SK-N-MC (cell line): ENCODE measurements at places on chromosomes 7 and 10.

DNA sequence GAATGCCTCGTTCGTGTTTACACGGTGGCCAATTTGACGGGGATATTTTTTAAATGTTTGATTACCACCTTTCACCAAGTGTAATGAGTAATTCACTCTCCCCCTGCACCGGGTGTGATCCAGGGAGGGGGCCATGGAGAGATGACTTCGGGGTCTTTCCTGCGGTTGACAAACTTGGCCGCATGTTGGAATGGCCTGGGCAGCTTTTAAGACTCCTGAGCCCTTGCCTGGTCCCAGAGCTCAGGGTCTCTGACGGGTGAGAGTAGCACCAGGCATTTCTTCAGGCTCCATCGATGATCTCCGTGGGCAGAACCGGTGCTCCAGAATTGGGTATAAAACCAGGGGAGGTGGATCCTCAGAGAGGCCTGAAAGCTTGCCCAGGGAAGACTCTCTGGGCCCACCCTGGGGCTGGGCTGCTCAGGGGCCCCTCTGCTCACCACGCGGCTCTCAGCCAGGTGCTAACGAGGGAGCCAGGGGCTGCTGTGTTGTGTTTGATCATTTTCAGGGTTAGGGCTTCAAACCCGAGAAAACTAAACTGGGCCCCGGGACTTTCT is 882 bp downstream of the ZNF282 start:
- no peak for DNase-seq

DNA sequence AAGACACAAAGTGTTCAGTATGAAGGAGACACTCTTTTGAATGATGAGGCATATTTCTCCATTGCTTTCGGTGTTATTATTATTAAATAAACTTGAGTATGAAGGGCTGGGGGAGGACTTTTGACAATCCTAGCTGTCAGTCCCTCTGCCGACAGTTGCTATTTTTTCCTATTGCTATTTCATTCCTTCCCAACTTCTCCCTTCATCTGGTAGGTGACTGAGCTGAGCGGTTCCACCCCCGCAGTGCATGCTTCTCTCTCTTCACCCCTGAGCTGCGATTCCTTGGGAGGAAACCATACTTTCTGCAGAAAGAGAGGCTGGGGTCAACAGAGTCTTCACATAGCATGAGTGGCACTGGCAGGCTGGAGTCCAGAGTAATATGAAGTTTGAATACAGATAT is 261.2 kb upstream of the TAC1 start:
- DNase-seq: no peak

- no peak for DNase-seq
Observed at GRCh38 chr10:131025333-131025732, 286.2 kb downstream of the TCERG1L start.

DNA sequence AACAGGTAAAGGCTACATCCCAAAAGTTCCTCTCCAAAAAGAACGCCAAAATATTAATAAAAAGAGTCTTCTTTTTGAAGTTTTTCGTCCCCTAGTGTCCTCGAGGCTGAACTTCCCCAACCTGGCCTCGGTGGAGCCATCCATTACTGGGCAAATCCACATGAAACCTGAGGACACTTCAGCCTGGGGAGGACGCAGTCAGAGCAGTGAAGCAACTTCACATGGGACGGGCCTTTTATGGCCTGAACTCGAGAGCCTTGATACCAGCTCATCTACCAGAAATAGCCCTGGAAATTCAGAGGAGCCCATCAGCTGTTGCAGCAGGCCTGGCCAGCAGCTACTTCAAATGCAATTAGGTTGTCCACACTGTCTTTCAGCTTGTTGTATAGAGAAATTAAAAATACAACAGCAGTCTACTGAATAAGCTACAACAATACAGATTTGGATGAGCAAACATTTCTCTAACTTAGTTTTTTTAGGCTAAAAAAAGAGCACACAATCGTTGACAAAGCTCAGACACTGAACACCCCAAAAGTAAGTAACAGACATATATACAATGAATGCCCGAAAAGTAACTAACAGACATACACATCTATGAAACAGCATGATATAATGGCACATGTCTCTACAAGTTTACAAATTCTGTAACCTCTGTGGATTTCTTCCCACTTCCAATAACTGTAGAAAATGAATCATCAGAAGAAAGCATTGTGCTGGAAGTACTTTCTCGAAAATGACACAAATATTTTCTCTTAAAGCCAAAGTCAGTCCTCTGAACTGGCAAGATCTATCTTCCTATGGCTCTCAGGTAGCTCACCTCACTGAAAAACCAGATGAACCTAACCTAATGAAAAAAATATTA is at the start of gene SVIL:
TSS of gene SVIL (minus strand) at position 208 of the 862 bp plus-strand sequence. CDS start 79,913 bp downstream, outside the sequence.
- DNase-seq: no peak

DNA sequence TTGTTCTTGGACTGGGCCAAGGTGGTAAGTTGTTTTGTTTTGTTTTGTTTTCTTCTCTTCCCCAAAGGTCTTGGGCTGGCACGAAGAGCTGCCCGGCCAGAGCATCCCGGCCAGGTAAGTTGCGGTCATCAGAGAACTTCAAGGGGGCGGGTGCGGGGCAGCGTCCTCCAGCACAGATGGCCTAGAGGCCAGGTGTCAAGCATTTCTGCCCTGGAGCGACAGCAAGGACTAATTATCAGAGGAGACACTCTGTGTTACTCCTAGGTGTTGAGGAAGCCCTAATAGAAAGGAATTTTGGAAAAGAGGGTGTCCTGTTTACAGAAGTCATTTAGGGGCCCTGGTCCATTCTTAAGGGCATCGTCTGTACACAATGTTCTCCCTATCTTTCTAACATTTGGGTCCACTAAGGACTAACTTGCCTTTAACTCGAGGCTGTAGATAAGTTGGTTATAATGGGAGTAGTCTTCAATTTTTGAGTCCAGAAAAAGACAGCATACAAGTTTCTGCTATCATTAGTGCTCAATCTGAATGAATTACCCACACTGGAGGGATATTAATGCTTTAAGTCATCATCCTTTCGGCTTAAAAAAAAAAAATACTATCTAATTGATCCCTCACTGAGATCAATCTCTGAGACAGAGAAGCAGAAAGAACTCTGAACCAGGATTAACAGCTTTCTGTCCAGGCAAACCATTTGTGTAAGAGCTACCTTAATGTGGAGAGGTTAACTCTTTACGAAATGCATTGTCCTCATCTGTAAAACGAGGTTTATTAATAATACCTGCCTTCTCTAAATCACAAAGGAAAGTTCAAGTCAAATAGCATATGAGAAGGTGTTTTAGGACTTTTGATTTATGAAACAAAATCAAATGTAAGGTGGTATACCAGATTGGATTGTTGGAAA is 1.5 kb downstream of the ITGB8 start:
- DNase-seq: no peak

GRCh38 chr7:157523371-157523765 is 186.6 kb downstream of the DNAJB6 start:
- no peak for DNase-seq

GRCh38 chr7:18213652-18214051 is 186.0 kb upstream of the PRPS1L1 start:
- DNase-seq: no peak

DNA sequence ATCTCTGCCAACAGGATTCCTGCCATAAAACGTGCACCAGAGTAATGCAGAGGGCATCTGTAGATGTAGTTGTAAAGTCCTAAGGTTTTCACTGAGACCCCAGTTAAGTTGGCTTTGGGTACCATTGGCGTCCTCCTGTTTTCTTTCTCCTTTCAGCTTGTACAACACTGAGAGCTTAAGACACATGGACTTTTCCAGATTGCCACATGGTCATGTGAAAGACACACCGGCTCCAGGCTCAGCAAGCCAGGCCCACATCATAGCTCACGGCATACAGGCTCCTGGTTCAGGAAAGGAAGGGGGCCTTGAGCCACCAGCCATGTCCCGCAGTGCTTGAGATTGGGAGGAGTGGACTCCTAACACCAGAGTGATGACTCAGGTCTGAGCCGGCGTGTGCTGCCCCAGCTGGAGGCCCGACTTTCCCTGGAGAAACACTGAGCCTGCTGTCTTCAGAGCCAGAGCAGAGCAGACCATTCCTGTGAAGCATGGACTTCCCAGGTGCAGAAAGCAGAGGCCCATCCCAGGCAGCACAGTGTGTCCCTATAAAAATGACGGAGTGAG is 252.7 kb downstream of the PRPF18 start:
- DNase-seq: no peak

DNA sequence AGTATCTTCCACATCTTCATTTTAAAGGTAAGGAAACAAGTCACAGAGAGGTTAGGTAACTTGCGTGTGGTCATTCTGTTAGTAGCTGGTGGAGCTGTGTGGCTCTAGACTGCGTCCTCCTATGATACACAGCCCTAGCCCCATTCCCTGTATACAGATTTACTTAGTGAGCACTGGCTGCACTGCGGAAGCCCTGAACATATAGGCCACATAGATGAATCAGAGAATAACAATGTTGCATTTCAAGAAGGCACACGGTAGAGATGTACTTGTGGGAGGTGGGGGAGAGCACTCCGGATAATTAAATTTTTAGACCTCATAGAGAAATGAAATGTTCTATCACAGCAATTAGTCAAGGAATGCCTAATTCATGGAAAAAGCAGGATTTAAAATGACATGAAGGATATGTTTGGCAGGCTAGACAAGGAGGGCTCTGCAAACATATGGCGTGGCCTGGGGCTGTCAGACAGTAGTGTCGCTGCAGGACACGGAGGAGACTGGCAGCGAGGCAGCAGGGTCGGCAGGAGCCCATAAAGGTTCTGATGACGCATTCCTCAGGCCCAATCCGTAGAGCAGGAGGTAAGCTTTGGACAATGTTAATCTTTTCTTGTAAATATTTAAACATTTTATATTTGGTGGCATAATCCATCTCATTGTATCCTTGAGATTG is 29.5 kb downstream of the RAB11FIP2 start:
- no peak for DNase-seq

GRCh38 chr10:122462533-122463465 is 1.4 kb downstream of the HTRA1 start:
- DNase-seq: no peak

DNA sequence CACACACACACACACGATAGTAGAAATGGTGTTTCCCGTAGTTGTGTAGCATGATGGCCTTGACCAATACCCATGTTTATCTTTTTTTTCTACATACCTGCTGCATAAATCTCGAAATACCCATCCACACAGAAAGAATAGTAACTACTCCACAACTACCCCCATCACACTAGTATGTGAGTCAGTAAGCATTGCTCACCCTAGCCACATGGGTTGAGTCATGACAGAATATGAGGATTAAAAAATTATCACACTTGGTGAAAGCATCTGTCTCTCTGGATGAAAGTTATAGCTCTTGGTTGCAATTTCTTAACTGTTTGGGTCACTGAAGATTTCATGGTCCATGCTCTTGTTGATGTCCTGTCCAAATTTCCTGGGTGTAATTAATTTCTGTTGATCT is 103.4 kb upstream of the MDFIC start:
- DNase-seq: no peak
